ENCODE measurements at places on chromosomes 7 and 10.
A peak's percentile ranks its signal among the peaks of the same experiment; 100 is the strongest.

DNA sequence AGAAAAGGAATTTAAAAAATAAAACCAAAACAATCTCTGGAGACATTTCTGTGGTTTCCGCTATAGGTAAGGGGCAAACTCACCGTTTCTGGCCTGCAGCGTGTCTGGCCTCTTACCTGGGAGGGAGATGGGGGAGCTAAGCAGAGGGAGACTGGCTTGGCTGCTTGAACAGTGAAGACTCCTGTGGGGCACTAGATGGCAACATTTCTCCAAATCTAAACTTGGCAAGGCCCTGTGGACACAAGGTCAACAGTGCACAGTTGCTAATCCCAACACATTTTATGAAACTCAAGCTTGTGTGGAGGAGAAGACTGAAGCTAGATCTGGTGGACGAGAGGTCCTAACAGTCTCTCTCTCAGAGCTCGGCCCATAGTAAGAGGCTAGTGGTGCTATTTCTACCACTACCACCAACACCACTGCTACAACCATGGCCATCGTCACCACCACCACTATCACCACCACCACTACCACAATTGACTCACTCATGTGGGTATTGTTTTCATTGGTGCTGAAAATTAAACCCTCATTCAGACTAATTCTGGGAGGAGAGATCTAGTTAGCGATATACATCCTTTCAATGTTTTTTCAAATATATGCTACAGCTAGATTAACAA is 28.4 kb upstream of the CDHR3 start:
- DNase-seq, result peak; percentile 2

- no peak for DNase-seq
Observed at GRCh38 chr7:128174386-128174785, 66.7 kb upstream of the LEP start.

DNA sequence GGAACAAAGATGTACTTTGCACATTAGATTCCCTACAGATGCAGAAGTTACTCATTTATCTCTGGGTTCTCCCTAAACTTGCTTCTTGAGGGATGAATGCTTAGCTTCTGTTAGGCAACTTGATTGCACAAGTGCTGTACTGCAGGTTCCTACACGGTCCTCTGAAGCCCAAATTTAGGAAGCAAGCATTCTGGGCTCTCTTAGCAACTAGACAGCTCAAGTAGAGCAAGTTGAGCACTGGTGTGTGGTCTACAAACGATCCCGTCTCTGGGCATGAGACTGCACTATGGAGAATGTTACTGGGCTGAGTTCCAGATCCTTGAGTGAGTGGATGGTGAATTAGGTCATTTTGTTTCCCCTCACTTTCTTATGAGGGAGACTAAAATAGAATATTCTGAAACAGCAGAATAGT is 14.3 kb downstream of the SEMA3D start:
- DNase-seq, result no peak

GRCh38 chr7:326273-326672 is 36.3 kb downstream of the FOXL3 start:
- no peak for DNase-seq

DNA sequence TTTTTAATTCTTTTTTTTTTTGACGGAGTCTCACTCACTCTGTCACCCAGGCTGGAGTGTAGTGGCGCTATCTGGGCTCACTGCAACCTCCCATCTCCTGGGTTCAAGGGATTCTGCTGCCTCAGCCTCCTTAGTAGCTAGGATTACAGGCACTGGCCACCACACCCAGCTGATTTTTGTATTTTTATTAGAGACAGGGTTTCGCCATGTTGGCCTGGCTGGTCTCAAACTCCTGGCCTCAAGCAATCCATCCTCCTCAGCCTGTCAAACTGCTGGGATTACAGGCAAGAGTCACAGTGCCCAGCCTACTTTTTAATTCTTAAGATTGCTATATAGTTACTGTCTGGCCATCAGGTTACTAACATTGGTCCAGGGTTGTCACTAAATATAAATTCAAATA is 59.6 kb downstream of the ZNF277 start:
- DNase-seq, result no peak

DNA sequence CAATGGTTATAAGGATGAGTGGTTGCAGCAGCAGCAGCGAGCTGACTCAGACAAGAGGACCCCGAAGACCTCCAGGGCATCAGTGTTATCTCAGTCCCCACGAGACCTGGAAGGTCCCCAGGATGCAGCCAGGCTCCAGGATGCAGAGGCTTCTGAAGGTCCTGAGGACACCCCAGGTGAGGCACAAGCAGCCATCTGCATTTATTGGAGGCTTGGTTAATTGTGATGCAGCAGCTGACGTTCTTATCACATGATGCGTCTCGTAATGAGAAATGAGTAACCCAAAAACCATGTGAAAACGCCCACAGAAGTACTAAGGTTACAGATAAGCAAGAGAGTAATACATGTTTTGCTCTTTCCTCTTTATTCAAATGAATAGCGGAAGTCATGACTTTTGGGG is 17.4 kb downstream of the C7orf57 start:
- DNase-seq, result no peak

GRCh38 chr7:24982917-24983316 is 2.9 kb upstream of the OSBPL3 start:
- no peak for DNase-seq

DNA sequence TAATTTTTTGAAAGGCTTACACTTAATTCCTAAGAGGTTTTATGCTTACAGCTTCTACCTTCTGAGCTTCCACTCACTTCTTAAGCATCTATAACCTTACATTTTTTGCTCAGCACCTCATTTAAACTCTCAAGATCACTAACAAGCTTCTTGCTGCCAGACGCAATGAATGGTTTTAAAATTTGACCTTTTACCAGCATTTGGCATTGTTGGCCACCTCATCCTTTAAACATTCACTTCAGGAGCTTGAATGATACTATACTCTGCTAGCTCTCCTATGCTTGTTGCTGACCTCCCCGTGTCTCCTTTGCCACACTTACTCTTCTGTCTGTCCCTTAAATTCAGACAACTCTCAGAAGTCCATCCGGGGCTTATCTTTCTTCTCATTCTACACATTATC is 37.7 kb upstream of the ODAD2 start:
- DNase-seq, result no peak

- DNase-seq, result no peak
Observed at GRCh38 chr10:71005337-71006305, 117.3 kb upstream of the PCBD1 start.
